ENCODE measurements at places on chromosomes 16 and 17.

DNA sequence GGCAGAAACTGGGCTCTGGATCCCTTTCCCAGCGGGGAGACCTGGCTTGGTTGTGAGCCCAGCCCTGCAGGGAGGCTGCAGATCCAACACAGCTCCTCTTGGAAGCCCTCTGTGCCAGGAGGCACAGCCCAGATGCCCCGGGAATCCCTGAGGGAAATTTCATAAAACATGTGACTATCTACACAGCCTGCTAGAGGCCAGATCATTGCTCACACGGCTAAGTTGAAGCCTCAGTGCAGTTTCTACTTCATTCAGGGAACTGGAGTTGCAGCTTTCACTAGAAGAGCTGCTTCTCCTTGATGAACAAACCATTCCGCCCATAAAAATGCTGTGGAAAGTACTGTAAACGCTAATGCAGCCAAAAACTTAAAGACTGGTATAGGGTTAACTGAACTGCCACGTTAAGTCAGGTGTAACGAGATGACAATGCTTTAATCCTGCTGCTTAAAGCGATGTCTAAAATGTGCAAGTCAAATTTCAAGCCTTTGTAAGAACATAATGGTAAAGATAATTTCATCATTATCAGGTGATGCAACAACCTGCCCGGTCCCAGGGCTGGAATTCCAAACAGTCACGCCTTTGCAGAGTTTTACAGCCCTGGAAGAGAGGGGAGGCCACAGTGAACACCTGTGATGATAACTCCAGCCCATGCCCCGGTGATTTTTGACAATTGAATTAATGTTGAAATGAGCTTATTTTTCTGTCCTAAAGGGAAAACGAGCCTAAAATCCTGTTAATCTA lies 172.5 kb downstream of the ZFHX3 start:
- no peak for DNase-seq

- no peak for DNase-seq
Measured at GRCh38 chr16:20760346-20760745, 3.5 kb upstream of the ACSM3 start.

- no peak for DNase-seq
Measured at GRCh38 chr17:27649929-27650328, 18.9 kb downstream of the LGALS9 start.

- no peak for DNase-seq
Measured at GRCh38 chr16:7437135-7437804, 104.6 kb downstream of the RBFOX1 start.

- no peak for DNase-seq
Measured at GRCh38 chr16:67466581-67466980, 14.4 kb downstream of the ATP6V0D1 start.

DNA sequence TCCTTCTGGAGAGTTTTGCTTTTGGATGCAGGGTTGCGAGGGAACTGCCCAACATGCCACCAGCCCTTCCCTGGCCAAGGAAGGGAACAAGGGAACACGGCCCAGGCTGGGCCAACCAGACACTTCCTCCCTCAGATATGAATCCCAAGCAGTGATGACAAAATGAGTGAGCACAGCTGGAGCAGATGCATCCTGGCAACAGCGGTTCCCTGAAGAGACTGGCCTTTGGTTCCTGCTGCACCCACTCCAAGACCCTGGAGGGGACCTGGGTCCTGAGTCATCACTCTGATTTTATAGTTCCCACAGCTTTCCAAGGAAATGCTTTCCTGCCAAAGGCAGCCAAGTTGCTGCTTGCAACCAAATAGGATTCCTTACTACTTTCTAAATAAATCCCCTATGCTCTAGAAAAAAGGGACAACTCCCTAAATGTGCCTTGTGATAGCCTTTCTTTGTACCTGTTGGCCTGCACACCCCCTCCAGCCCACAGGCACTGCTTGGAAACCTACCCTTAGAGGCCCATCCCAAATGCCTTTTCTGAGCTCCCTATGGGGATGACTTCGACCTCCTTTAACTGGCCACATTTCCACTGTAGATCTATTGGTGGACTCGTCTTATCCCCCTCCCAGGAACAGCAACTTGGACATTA lies 5.3 kb downstream of the ST3GAL2 start:
- DNase-seq: peak; percentile 50

DNA sequence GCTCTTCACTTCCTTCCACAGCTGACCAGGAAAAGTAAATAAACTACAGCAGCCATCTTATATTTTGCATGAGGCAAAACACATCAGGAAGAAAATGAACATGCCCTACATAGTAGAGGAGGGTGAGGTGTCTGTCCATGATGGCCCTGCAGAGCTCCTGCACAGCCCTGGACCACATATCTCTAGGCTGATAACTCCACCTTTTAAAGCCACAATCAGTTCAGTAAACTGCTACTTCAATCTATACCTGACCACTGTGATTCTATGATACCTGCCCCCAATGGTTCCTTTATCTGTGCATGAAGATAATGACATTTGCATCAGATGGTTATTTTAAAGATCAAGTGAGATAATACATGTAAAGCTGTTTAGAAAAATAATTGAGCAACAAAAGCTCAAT lies 82.2 kb downstream of the HELZ start:
- DNase-seq: no peak

GRCh38 chr17:12917399-12917798 lies 100.4 kb downstream of the ELAC2 start:
- no peak for DNase-seq

DNA sequence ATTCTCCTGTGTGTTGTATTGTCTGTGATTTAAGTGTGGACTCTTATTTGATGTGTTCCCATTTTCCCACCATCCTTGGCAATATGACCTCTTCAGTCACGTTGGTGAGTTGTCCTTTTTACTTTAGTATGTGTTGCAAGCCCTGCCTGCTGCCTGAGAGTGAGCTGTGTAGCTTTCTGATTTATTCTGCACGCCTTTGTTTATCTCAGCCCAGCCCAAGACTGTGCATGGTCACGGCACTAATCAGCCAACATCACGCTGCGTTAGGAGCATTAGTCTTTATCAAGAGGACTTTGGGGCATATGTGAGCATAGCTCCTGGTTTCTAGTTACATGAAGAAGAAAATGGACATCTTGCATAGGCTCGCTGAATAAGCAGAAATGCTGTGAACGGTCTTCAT lies 6.0 kb downstream of the TOM1L1 start:
- DNase-seq: no peak

DNA sequence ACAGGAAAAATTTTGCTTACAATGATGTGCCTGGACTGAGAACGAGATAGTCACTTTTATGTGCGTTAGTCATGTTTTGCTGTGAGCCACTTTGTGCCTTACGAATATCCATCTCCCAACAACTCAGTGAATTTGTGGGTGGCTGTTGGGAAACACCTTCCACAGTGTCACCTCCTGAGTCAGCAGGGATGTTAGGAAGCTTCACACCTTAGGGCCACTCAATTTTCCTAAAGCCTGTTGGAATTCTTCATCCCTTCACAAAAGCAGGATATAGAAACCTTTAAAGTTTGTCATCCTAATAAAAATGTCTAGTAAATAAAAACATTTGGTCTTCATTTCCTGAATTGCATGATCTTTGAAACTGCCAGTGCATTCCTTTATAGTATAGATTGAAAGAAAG lies 4.3 kb upstream of the KRTAP3-1 start:
- no peak for DNase-seq

DNA sequence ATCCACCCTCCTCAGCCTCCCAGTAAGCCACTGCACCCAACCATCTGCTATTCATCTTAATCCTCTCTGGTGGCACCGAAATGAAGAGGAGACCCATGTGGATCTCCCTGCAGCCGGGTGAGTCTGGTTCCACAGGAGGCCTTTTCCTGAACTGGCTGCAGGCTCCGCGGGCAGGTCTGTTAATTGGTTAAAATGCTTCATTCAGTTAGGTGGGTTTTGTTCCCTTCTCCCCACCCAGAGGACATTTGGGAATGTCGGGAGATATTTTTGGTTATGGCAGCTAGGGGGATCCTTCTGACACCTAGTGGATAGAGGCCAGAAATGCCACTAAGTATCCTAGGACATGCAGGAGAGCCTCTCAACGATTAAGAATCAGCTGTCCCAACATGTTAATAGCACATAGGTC lies 16.7 kb downstream of the C16orf54 start:
- DNase-seq: no peak

- DNase-seq: no peak
Measured at GRCh38 chr17:37737081-37737480, 7.8 kb downstream of the HNF1B start.

DNA sequence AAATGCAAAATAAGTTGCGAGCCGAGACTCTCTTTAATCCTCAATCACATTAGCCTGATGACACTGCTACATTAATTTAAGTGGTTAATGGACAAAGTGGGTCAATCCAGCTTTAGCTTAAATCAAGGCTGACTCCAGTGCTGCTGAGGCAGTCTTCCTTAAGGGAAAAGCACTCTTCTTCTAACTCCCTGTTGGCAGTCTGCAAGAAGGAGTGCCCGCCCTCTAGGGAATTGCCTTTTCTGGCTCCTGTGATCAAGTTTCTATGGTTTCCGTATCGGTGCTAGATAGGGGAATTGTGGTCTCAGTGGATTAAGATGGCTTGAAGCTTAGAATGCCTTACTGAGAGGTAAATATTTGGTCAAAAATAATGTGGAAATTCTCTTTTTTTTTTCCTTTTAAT lies 41.0 kb downstream of the HS3ST3B1 start:
- DNase-seq: no peak

Measured in glomerular endothelial cell (primary cell).